CD4-positive, alpha-beta T cell treated with Interleukin-1 beta for 1 hour (primary cell): ENCODE measurements at places on chromosomes 2 and 18.

- DNase-seq, result no peak
These were observed 23.9 kb downstream of the PMAIP1 start for GRCh38 chr18:59923539-59924196.

GRCh38 chr2:205892251-205892655 is 193.7 kb downstream of the INO80D start:
- no peak for DNase-seq

DNA sequence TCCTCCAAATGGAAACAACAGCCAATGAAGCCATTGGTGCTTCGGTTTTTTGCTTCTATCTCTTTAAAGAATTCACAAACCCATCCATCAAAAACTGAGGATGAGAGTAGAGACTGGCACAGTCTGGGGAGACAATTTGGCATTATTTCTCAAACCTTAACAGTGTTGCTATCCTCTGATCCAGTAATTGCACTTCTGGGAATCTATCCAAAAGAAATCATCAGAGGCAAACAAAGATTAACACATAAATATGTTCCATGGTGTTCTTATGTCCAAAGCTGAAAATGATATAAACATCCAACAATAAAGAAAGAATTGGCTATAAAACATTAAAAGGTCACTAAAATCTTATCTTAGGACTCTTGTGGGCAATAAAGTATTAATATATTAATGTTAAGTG is 35.1 kb downstream of the REEP1 start:
- no peak for DNase-seq

DNA sequence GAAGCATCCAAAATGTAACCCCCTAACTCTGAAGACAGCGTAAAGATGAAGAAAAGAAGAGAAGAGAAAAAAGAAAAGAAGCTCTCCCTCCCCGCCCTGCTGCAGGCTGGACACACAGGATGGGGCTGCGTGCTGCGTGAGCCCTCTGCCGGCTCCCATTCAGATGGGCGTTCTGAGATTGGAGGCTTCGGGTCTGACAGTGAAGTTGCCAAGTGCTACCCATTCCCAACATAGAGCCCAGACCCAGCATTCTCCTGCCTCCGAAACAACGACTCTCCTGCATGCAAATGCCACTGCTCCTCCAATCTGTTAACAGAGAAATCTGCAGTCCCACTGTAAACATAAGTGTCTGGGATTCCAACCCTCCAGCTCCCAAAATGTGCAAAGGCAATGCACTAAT is 234.9 kb downstream of the BCL11A start:
- no peak for DNase-seq
